ENCODE measurements at places on chromosomes 4 and X. TPM values are rescaled to one million over a fixed set of nuclear protein-coding genes. Genes with fewer than 3 reads are reported as not detected.

Gene VCX3B
- total RNA-seq, result not detected

Gene CLTRN
- total RNA-seq, result not detected

Gene EIF1AX
- 46.6 TPM for total RNA-seq

Gene CT45A3
- not detected for total RNA-seq

Gene VCX3A
- total RNA-seq, result not detected

Gene ATP2B3
- 0.07 TPM for total RNA-seq

Gene NHSL2
- 1.2 TPM for total RNA-seq

Gene STBD1
- total RNA-seq, result 1.9 TPM

Gene FAM149A
- total RNA-seq, result 0.61 TPM

Gene AKAP14
- not detected for total RNA-seq

Gene PLK4
- 38.1 TPM for total RNA-seq

Gene MSANTD1
- 2.1 TPM for total RNA-seq

Gene RS1
- not detected for total RNA-seq

Gene MUC7
- total RNA-seq, result not detected

Gene CD38
- total RNA-seq, result 213 TPM

Gene CD99
- total RNA-seq, result 338 TPM

Gene CFI
- not detected for total RNA-seq

Gene SH2D1A
- total RNA-seq, result 45.3 TPM

Gene AMOT
- 1.8 TPM for total RNA-seq

Gene SASH3
- 301 TPM for total RNA-seq

Gene RASL11B
- total RNA-seq, result 0.17 TPM

Gene AKAP4
- not detected for total RNA-seq

Gene VSIG4
- not detected for total RNA-seq

Gene TNIP3
- 3.4 TPM for total RNA-seq

Gene PTCHD1
- not detected for total RNA-seq

Gene TMPRSS11D
- not detected for total RNA-seq

Gene MFAP3L
- total RNA-seq, result 0.32 TPM

Gene BANK1
- 0.66 TPM for total RNA-seq

Gene CT83
- not detected for total RNA-seq

Gene ZFP92
- 2.5 TPM for total RNA-seq

Gene IL3RA
- total RNA-seq, result 17.4 TPM

Gene ATP10D
- 7.2 TPM for total RNA-seq

Gene CT45A6
- not detected for total RNA-seq

Gene SPANXN3
- total RNA-seq, result not detected

Gene FAAH2
- 16.1 TPM for total RNA-seq

Gene PNCK
- not detected for total RNA-seq

Gene GPRIN3
- 69.5 TPM for total RNA-seq

Gene FRMD7
- not detected for total RNA-seq

Gene DRD5
- not detected for total RNA-seq

Gene DUSP21
- not detected for total RNA-seq

Gene PROM1
- total RNA-seq, result not detected

Gene RBM46
- not detected for total RNA-seq

Gene TCEANC
- total RNA-seq, result 10.7 TPM

Gene SORBS2
- total RNA-seq, result not detected

Gene DACH2
- not detected for total RNA-seq

Gene MED14
- 41.6 TPM for total RNA-seq

Gene F11
- total RNA-seq, result not detected

Gene TMEM150C
- total RNA-seq, result not detected

Gene ADH1B
- not detected for total RNA-seq

Gene MSX1
- not detected for total RNA-seq

Gene HTR2C
- total RNA-seq, result not detected

Gene FRG2
- total RNA-seq, result not detected

Gene PLS3
- 1.6 TPM for total RNA-seq

Gene MAGEA9B
- total RNA-seq, result not detected

Gene F8A2
- not detected for total RNA-seq

Gene SPANXD
- total RNA-seq, result not detected

Measured in T-helper 1 cell treated with Interleukin-12 subunit alpha and Interleukin-12 subunit beta and Interleukin-4 antibody, amounts not matched to agents 30 ng/mL and 1 ng/mL, for 36 hours (primary cell).